Activated T-helper 17 cell treated with anti-CD3 and anti-CD28 coated beads, Interleukin-2, amount 50 U/mL, for 72 hours (primary cell): ENCODE measurements at places on chromosomes 12 and 14. TPM values are rescaled to one million over a fixed set of nuclear protein-coding genes. Genes with fewer than 3 reads are reported as not detected.
A peak's percentile ranks its signal among the peaks of the same experiment; 100 is the strongest.

FAIM2 gene
- total RNA-seq, result 0.73 TPM

CDCA4 gene
- 49.2 TPM for total RNA-seq

PTPN21 gene
- not detected for total RNA-seq

EMP1 gene
- 36.7 TPM for total RNA-seq

DNA sequence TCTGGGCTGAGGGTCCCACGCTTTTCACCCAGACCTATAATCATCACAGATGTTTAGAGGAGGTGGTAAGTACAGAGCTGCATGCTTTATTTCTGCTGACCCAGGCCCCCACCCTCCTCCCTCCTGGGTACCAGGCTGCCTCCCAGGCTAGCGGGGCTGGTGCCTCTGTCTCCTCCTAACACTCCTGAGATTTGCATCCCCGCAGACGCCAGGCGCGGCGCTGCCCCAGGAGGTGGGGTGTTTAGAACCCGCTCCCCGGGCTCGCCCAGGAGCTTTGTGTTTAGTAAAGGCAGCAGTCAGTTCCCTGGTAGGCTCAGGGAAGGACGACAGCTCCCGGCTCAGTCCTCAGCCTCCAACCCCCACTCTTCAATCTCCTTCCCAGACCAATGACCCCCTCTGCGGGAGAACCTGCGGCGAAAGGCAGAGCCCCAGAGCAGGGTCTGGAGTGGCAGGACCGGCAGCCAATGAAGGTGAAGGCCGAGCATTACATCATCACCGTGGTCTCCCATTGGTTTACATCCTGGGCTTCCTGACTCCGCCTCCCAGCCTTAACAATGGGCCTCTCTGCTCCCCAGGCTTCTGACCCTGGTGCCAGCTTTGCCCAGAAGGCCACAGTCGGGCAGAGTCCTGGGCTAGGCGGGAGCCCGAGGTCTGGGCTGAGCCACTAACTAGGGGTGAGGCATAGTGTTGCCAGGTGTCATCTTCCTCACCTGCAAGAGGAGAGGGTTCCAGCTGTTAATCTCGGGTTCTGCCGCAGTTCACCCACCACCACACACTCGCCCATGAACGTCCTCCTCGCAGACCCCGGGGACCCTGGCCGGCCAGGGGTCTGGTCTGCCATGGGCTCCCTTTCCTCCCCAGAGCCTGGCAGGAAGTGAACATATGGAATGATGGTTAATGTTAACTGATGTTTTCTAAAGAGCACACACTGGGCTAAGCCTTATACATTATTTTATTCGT is 57.5 kb downstream of the CALM1 start:
- no peak for ATAC-seq
- H3K27ac ChIP-seq, result no peak overlapping the region
- H3K27me3 ChIP-seq, result no peaks in the 10 kb centered on the region
- no peak overlapping the region for H3K4me3 ChIP-seq
- no peaks in the 10 kb centered on the region for H3K4me1 ChIP-seq

GRCh38 chr14:104893435-104894207 is 28.6 kb downstream of the CEP170B start:
- no peak overlapping the region for H3K27ac ChIP-seq
- no peaks in the 10 kb centered on the region for H3K27me3 ChIP-seq
- no peak for ATAC-seq
- no peaks in the 10 kb centered on the region for H3K4me1 ChIP-seq
- H3K36me3 ChIP-seq, result no peaks in the 10 kb centered on the region
- no peak overlapping the region for H3K4me3 ChIP-seq

DNA sequence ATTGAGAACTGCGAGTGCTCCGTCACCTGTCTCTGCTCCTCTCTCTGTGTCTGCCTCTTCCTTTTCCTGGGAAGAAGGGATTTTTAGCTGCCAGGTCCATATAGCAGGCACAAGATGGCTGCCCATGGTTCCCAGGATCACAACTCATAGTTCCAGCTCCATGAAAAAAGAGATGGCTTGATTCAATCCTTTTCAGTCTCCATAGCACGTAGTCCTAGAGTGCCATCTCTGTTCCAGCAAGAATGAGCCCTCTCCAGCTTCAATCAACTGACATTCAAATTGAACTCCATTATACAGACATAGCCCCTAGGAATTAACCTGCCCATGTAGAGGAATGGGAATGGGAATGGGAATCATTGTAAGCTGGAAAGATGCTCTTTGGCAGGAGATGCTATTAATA is 34.7 kb upstream of the RTRAF start:
- peaks cover 100% of the 10 kb centered on the region for H3K36me3 ChIP-seq
- H3K27me3 ChIP-seq, result no peaks in the 10 kb centered on the region
- peaks cover 16% of the 10 kb centered on the region for H3K4me1 ChIP-seq
- no peak for ATAC-seq
- H3K4me3 ChIP-seq, result no peak overlapping the region

- no peak overlapping the region for H3K27ac ChIP-seq
- no peak for ATAC-seq
- no peaks in the 10 kb centered on the region for H3K4me1 ChIP-seq
- H3K4me3 ChIP-seq, result no peak overlapping the region
- no peaks in the 10 kb centered on the region for H3K27me3 ChIP-seq
- no peaks in the 10 kb centered on the region for H3K36me3 ChIP-seq
Observed at GRCh38 chr14:82445810-82446570, 912.3 kb upstream of the SEL1L start.

DNA sequence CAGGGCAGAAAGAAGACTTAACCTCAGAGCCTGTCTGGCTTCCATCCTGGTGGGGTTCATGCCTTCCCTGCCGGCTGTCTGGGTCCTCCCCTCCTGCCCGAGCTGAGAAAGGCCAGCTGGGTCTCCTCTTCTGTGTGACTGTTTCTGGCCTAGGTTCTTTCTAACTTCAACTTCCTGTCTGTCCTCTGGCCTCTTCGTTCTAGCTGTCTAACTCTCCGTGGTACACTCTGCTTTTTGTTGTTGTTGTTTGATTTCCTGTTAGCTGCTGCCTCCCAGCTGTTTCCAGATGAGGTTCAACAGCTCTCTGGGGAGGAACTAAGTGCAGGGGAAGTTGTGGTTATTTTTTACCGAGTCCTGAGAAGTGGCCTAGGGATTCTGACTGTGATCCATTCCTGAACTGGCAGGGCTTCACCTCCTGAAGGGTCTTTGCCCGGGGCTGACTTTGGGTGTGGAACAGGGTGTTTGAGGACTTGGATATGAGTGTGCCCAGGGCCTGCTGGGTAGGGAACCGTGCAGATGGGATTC is 3.2 kb downstream of the MLXIP start:
- peak overlapping the region; percentile 85 for H3K27ac ChIP-seq
- peaks cover 46% of the 10 kb centered on the region for H3K36me3 ChIP-seq
- peak; percentile 21 for ATAC-seq
- peaks cover 42% of the 10 kb centered on the region for H3K4me1 ChIP-seq
- peak overlapping the region; percentile 82 for H3K4me3 ChIP-seq
- H3K27me3 ChIP-seq, result no peaks in the 10 kb centered on the region

- H3K4me1 ChIP-seq, result peaks cover 65% of the 10 kb centered on the region
- H3K36me3 ChIP-seq, result peaks cover 96% of the 10 kb centered on the region
- H3K27me3 ChIP-seq, result no peaks in the 10 kb centered on the region
- H3K4me3 ChIP-seq, result peak overlapping the region; percentile 90
Observed at GRCh38 chr14:102784892-102785594, 7.8 kb downstream of the TRAF3 start.

DNA sequence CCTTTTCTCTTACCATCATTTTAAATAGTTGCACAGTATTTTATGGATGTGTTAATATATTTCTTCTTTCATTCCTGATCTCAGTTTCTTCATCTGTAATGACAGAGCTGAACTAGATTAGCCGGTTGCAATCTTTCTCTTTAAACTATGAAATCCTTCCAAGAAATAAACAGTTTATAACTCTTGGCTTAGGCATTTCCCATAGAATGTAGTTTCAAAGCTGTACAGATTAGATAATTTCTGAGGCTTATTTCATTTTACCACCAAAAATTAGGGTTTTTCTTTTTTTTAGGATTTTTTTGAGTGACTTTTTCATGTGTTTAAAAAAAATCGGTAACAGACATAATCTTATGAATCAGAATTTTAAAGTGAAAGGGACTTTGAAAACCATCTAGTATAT is 144.0 kb downstream of the RAD51B start:
- no peak overlapping the region for H3K27ac ChIP-seq
- H3K36me3 ChIP-seq, result peaks cover 9% of the 10 kb centered on the region
- no peak for ATAC-seq
- H3K4me3 ChIP-seq, result no peak overlapping the region
- no peaks in the 10 kb centered on the region for H3K27me3 ChIP-seq
- H3K4me1 ChIP-seq, result no peaks in the 10 kb centered on the region

DNA sequence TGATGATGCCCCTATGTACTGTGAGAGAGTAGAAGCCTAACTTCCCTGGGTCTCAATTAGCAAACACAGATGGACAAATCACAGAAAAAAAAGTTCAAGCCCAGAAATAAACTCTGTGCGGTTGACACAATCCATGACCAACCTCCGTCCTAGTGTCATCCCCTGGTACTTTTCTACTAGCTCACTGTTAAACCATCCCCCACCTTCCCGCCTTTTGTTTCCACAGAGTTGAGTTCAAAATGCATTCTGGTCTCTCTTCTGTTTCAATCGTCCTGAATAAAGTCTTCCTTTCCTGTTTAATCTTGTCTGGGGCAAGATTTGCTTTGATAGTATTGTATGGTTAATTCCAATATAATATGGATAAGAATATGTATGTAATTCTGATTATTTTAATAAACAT is 199.9 kb downstream of the SLC6A15 start:
- H3K27ac ChIP-seq, result no peak overlapping the region
- H3K27me3 ChIP-seq, result no peaks in the 10 kb centered on the region
- no peaks in the 10 kb centered on the region for H3K36me3 ChIP-seq
- H3K4me3 ChIP-seq, result no peak overlapping the region
